ENCODE measurements at places on chromosomes 1 and 21.

DNA sequence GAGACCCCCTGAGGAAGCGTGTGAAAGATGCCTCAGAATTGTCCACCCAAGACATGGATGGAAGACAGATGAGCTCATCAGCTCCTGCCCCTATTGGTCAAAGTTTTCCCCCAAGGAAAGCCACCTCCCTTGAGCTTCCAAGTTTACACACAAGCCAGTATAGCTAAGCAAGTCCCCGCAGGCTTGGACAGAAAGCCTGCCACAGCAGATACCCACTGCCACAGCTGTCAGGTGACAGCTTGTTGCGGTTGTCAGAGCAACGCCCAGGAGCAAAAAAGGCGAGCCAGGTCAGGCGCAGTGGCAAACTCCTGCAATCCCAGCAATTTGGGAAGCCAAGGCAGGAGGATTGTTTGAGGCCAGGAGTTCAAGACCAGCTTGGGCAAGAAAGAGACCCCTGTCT lies 60.9 kb upstream of the IFNAR2 start:
- no peaks in the 10 kb centered on the region for H3K36me3 ChIP-seq
- H3K4me1 ChIP-seq = no peaks in the 10 kb centered on the region
- no peak overlapping the region for H3K4me3 ChIP-seq

- H3K4me3 ChIP-seq = no peak overlapping the region
- H3K27me3 ChIP-seq = no peaks in the 10 kb centered on the region
- no peak overlapping the region for H3K27ac ChIP-seq
- no peaks in the 10 kb centered on the region for H3K4me1 ChIP-seq
- no peak for DNase-seq
Measured at GRCh38 chr1:116312681-116313069, 60.4 kb upstream of the ATP1A1 start.

DNA sequence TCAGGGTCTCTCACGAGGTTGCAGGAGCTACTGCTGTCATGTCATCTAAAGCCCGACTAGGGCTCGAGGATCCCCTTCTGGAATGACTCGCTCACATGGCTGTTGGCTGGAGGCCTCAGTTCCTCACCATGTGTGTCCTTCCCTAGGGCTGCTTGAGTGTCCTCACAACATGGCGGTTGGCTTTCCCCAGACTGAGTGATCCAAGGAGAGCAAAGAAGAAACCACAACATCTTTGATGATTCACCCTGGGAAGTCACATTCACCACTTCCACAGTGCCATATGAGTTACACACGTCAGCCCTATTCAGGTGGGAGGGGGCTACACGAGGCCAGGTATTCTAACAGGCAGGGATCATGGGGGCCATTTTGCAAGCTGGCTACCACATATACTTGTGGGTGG lies 64.9 kb downstream of the FHAD1 start:
- no peaks in the 10 kb centered on the region for H3K27me3 ChIP-seq
- H3K27ac ChIP-seq = no peak overlapping the region
- H3K36me3 ChIP-seq = no peaks in the 10 kb centered on the region
- DNase-seq = no peak

GRCh38 chr21:21751286-21751685 lies 753.1 kb downstream of the NCAM2 start:
- no peak overlapping the region for H3K4me3 ChIP-seq
- no peaks in the 10 kb centered on the region for H3K4me1 ChIP-seq

GRCh38 chr1:31421371-31422040 lies 8.5 kb downstream of the SERINC2 start:
- no peak for DNase-seq
- H3K4me3 ChIP-seq = no peak overlapping the region
- no peaks in the 10 kb centered on the region for H3K36me3 ChIP-seq
- no peaks in the 10 kb centered on the region for H3K4me1 ChIP-seq

DNA sequence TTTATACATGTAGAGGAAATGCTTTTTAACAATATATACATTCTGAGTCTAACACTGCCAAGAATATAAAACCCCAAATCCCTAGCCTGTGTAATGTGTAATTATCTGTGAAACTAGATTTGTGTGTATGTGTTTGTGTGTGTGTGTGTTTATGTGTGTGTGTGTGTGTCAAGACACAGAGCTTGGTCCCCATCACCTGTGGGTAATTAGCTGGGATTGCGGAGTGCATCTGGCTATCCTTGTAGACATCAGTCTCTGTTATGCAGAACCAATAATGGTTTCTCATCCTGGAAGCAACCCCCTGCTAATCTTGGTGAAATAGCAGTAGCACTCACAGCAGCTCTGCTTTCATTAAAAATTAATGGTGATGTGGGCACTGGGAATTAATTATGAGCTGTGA lies 26.3 kb upstream of the ST6GALNAC3 start:
- H3K4me1 ChIP-seq = no peaks in the 10 kb centered on the region
- H3K4me3 ChIP-seq = no peak overlapping the region
- DNase-seq = no peak
- H3K27ac ChIP-seq = no peak overlapping the region

DNA sequence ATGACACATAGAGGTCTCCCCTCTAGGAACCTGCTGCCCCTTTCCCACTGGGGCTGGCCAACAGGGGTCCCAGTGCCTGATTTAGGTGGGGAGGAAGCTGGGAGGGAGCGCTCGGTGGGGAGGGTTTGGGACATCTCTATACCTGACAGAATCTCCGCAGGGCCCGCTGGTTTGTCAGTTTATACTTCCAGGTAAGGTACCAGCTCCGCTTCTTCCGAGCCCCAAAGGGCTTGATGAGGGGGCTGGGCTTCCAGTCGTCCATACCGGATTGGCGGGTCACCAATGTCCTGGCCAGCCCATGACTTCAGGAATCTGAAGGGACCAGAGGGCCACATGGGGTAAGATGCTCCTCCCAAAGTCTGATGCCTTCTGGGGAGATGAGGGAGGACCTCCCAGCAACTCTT lies 672 bp downstream of the POMGNT1 start:
- no peaks in the 10 kb centered on the region for H3K27me3 ChIP-seq
- H3K4me3 ChIP-seq = peak overlapping the region; percentile 75
- no peaks in the 10 kb centered on the region for H3K36me3 ChIP-seq

GRCh38 chr1:85264150-85264549 lies 4.7 kb upstream of the C1orf52 start:
- no peak overlapping the region for H3K4me3 ChIP-seq
- H3K4me1 ChIP-seq = no peaks in the 10 kb centered on the region
- H3K36me3 ChIP-seq = no peaks in the 10 kb centered on the region
- no peaks in the 10 kb centered on the region for H3K27me3 ChIP-seq
- H3K27ac ChIP-seq = no peak overlapping the region
- no peak for DNase-seq

DNA sequence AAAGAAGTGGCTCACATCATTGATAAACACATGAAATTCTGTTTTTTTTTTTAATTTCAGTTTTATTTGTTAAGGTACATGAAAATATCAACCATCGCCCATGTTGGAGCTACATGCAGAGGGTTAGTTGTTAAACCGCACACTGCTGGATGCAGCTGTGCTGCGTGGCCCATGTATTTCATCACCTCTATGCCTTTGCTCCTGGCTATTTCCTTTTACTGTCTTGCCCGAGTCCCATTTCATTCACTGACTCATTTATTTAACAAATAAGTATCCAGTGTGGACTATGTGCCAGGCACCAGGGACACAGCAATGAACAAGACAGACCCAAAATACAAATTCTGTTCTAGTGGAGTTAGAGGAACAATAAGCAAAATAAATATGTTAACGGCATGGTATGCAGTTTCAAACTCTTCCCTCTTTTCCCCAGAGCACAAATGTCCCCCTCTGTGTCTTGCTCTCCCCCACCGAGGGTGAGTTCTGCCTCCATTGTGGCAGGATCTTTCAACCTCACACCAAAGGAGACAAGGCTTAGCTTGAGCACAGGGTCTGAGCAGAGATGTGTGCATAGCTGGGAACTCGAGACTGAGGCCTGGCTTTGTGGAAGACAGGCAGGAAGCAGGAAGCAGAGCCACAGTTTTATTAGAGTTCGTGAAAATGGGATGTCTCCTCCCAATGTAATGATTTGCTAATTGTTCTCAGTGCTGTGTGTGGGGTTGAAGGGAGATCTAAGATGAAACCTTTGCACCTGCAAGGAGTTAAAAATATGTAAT lies 44.6 kb downstream of the MAN1C1 start:
- no peak overlapping the region for H3K27ac ChIP-seq
- peaks cover 5% of the 10 kb centered on the region for H3K4me1 ChIP-seq
- no peaks in the 10 kb centered on the region for H3K27me3 ChIP-seq
- DNase-seq = no peak
- H3K36me3 ChIP-seq = no peaks in the 10 kb centered on the region

GRCh38 chr21:34075760-34076660 lies 2.6 kb downstream of the MRPS6 start:
- no peak for DNase-seq
- H3K27ac ChIP-seq = no peak overlapping the region
- H3K36me3 ChIP-seq = no peaks in the 10 kb centered on the region
- H3K4me1 ChIP-seq = peaks cover 26% of the 10 kb centered on the region
- H3K27me3 ChIP-seq = no peaks in the 10 kb centered on the region
- no peak overlapping the region for H3K4me3 ChIP-seq

- no peaks in the 10 kb centered on the region for H3K27me3 ChIP-seq
- peak; percentile 93 for DNase-seq
- H3K4me1 ChIP-seq = peaks cover 12% of the 10 kb centered on the region
- no peaks in the 10 kb centered on the region for H3K36me3 ChIP-seq
Measured at GRCh38 chr1:36321119-36321951, 2.1 kb downstream of the EVA1B start.

DNA sequence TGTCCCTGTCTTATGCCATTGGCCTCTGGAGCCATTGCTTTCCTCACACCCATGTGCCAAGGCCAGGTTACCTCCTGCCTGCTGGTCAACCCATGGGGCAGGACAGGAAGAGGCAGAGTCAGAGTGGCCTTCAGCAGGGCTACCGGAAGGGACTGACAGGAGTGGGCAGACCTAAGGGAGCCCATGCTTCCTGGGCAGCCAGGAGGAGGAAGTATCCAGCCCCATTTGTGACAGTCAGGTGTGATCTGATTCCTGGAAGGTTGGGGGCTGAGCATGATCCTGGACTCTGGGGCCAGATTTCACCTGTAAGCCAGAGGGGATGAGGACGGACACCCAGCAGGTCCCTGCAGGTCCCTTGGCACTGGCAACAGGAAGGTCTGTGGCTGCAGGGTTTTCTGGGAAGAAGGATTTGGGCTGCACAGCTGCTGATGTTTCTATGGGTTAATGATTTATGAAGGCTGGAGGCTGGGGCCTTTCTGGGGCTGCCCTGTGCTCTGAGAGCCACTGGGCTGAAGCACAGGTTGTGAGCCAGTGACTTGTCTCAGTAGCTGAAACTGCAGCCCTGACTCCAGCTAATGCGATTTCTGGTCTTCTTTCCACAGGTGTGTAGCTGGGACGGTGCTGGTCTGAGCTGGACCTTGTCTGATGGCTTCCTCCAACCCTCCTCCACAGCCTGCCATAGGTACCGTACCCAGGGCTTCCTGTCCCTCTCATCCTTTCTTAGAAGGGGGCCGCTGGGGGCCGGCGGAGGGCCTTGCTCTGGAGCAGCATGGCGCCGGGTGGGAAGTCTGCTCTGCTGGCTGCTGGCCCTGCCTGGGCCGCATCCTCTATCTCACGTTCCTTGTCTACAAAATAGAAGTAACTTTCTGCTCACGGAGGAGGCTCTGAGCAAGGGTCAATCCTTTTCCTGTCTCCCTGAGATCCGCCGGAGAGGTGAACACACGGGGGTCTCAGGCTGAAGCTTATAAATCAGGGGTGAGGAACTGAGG lies 40.7 kb downstream of the ARHGEF10L start:
- H3K27ac ChIP-seq = no peak overlapping the region
- H3K4me3 ChIP-seq = no peak overlapping the region
- no peaks in the 10 kb centered on the region for H3K4me1 ChIP-seq
- H3K36me3 ChIP-seq = no peaks in the 10 kb centered on the region

DNA sequence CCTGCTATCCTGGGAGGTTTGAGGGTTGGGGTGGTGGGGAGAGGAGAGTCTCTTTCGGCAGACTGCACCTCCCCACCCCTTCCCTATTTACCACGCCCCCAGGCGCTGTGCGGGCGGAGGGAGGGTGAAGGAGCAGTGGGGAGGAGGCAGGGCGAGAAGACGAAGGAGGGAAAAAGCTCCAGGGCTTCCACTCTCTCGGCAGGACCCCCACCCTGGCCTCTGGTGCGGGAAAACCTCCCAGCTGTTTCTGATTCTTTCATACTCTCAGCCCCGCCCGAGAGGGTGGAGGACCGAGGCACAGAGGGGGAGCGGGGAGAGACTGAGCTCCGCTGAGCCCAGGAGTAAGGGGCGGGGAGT lies 866 bp upstream of the WNT2B start:
- H3K4me3 ChIP-seq = peak overlapping the region; percentile 24
- H3K4me1 ChIP-seq = no peaks in the 10 kb centered on the region
- H3K27ac ChIP-seq = no peak overlapping the region
- no peaks in the 10 kb centered on the region for H3K27me3 ChIP-seq
- no peak for DNase-seq
- H3K36me3 ChIP-seq = no peaks in the 10 kb centered on the region

GRCh38 chr1:221687836-221688487 lies 53.9 kb downstream of the DUSP10 start:
- no peak for DNase-seq
- H3K27me3 ChIP-seq = no peaks in the 10 kb centered on the region
- no peaks in the 10 kb centered on the region for H3K4me1 ChIP-seq
- H3K4me3 ChIP-seq = no peak overlapping the region

DNA sequence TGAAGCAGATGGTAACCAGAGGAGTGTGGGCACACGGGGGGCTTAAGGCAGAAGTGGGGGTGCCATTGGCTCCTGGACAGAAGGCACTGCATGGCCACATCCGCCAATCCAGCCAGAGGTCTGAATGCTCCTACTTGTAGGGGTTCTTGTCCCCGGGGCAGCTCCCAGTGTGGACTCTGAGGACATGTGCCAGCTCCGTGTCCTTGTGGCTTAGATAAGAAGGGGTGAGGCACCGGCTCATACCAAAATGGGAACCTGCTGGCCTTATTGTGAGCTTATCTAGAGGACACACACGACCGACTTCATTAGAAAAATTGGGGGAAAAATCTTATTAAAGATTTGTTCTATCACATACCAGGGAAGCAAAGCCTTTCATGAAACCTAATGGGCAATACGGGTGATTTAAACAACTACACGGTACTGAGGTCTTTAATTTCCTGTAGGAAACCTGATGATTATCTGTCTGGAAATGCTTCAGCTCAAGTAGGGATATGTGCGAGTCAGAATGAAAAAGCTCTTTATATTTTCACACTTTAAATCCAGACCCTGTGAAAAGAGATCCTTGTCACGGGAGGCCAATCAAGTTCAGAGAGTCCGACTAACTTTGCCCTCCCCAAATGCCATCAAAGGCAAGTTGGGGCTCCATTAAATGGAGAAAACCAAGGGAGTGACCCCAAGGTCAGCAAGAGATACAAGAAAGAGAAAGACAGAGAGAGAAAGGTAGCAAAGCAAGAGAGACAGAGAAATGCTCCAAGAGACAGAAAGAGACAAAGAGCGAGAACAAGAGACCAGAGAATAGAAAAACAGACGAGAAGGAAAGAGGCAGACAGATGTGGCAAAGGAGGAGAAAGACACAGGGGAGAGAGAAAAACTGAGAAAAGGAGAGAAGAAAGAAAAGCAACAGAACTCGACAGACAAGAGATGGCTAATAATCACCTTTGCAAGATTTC lies 14.1 kb upstream of the KCNN3 start:
- H3K4me1 ChIP-seq = no peaks in the 10 kb centered on the region
- no peaks in the 10 kb centered on the region for H3K36me3 ChIP-seq
- H3K27ac ChIP-seq = peak overlapping the region; percentile 46
- no peaks in the 10 kb centered on the region for H3K27me3 ChIP-seq
- no peak overlapping the region for H3K4me3 ChIP-seq
- no peak for DNase-seq

GRCh38 chr1:100400404-100400803 lies 48.1 kb downstream of the CDC14A start:
- no peak overlapping the region for H3K27ac ChIP-seq
- H3K4me1 ChIP-seq = no peaks in the 10 kb centered on the region
- no peak overlapping the region for H3K4me3 ChIP-seq
- no peak for DNase-seq
